ENCODE measurements at places on chromosomes 6 and 20.

- no peak for DNase-seq
Observed at GRCh38 chr6:52189974-52190373, 3.8 kb downstream of the IL17A start.

DNA sequence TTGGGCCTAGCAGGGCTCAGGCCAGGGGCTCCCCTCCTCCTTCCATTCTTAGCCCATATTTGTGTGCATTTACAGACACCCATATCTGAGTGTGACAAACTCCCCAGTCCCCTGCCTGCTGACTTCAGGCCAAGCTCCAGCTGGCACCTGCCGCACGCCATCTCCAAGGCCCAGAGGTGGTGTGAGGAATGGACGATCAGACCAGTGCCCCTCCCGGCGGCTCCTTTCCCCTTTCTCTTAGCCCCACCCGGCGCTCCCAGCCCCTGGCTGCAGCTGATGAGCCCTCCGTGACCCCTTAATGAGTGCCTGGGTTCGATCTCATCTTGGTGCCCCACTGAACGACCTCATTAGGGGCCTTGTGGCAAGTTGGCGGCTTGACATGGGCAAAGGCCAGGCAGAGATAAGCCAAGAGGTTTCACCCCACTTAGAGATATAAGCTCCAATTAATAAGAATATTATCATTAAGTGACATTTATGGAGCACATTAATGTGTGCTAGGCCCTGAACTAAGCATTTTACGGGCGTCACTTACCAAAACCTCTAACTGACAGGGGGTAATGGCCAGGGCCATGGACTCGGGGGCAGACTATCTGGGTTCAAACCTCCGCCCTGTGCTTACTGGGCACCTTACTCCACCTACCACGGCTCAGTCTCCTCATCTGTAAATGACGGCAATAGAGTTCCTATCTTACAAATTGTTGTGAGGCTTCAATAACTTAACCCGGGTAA is 17.5 kb downstream of the ADA start:
- no peak for DNase-seq

DNA sequence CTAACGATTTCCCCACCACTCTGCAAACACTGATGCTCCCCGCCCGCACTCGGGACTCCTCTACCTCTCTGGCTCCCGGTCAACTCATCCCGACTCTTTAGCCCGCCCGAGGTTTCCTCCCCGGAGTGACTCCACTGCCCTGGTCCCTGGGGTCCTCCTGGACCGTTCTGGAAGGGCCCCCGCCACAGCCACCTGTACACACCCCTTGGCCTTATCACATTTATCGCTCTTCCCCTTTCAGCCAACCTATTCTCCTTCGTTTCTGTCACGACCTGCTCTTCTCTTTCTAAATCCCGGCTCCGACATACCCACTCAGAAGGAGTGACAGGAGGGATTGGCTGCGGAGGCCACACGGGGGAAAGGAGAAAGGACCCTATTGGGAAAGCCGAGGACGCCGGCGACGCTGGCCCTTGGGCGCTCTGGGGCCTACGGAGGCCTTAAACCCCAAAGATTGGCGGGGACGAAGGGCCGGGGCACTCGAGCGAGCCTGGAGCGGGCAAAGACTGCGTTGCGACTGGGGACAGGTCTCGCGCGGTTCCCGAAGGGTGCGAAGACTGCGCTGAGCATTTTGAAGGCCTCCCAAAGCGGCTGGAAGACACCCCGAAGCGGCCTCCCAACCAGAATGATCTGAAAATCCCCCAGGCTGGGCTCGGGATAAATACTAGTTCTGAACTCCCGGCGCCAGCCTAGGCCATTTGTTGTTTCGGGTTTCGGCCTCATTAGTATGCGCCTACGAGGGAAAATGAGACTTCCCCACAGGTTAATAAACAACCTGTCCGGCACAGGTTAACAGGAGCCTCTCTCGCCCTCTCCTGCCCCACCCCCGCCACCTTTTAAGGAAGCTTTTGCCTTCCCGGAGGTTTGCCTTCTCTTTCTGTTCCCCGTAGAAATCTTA is 9.2 kb downstream of the SIM1 start:
- no peak for DNase-seq

DNA sequence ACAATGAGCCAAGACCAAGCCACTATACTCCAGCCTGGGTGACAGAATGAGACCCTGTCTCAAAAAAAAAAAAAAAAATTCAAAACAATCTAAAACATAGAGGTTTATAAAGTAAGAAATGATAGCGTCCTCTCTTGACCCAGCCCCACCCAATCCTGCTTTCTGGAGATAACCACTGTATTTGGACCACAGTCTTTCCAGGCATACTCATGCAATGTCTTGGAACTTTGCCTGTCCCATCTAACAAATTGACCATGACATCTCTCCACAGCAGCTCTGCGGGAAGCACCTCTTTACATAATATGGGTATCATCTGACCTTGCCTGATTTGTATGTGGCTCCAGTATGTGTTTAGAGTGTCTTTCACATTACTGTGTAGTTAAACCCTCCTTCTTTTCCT is 9.1 kb upstream of the SHLD1 start:
- no peak for DNase-seq

GRCh38 chr6:25405442-25405841 is 126.3 kb downstream of the CARMIL1 start:
- DNase-seq = peak; percentile 41

DNA sequence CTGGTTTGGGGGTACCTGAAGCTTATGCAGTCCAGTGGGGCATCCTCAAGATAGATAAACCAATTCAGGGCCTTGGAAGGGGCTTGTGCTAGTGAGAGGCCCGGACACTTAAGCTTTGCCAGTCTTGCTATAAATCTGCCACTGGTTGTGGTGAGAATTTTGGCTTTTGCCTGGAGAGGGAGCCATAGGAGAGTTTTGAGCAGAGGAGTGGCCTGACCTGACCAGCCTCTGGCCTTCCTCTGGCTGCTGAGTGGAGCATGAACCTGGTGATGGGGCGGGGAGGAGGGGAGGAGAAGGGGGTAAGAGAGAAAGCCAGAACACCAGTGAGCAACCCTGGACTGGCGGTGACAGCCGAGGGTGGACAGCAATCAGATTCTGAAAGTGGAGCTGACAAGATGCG is 7.1 kb downstream of the TMEM74B start:
- DNase-seq = no peak

DNA sequence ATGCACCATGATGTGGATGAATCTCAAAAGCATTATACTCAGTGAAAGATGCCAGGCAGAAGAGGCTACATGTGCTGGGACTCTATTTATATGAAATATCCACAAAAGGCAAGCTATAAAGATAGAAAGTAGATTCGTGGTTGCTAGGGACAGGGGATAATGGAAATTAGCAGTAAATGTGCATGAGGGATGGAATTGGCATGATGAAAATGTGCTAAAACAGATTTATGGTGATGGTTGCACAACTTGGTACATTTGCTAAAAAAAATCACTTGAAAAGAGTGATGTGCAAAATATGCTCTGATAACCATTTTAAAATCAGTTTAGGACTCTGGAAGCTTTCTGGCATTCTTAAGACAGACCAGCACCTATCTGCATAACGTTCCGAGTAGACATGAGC is 61.6 kb downstream of the ALDH8A1 start:
- no peak for DNase-seq

DNA sequence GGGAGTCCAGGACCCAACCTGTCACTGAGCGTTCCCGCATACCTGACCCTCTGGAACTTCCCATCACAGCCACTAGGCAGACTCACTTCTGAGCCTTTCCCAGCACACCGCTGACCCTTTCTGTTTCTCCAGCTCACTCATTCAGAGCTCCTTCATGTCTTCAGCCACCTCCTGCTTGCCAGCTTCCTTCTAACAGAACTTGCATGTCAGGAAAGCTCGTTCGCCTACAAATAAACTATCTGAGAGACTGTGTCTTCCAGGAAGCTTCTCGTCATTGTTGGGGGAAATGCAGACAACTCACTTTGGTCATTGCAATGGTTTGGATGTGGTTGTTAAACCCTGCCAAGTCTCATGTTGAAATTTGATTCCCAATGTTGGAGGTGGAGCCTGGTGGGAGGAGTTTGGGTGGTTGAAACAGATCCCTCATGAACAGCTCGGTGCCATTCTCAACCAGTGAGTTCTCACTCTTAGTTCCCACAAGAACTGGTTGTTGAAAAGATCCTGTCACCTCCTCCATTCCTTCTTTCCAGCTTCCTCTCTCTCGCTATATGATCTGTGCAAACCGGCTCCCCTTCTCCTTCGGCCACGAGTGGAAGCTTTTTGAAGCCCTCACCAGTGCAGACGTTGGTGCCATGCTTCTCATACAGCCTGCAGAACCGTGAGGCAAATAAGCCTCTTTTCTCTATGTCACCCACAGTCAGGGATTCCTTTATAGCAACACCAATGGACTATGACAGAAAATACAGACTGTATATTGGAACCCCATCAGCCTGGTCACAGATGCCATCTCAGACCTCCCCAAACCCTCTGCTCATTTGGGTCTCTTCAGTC is 1.4 kb upstream of the MUC21 start:
- no peak for DNase-seq

DNA sequence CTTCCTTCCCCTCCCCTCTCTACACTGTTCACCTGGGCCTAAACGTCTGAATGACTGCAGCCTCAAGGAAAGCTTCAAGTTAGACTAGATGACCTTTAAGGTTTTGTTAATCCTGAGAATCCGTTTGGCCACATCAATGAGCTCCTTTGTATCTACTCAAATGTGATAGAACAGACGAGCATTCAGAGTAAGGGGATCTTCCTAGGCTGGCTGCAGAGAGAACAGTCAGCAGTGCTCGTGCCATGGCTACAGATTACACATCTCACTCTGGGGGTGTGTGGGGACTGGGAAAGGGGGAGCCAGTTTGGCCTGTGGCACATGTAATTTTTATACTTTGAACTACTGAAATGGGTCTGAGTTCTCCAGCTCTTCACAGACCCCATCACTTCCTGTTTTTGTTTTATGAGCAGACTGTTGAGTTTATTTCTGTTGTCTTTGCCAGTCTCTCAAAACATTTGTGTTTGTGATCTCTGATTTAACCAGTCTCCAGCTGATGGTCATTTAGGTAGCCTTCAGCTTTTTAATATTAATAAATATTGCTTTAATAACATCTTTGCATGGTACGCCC is 50.9 kb downstream of the KCNS1 start:
- DNase-seq = peak; percentile 91

DNA sequence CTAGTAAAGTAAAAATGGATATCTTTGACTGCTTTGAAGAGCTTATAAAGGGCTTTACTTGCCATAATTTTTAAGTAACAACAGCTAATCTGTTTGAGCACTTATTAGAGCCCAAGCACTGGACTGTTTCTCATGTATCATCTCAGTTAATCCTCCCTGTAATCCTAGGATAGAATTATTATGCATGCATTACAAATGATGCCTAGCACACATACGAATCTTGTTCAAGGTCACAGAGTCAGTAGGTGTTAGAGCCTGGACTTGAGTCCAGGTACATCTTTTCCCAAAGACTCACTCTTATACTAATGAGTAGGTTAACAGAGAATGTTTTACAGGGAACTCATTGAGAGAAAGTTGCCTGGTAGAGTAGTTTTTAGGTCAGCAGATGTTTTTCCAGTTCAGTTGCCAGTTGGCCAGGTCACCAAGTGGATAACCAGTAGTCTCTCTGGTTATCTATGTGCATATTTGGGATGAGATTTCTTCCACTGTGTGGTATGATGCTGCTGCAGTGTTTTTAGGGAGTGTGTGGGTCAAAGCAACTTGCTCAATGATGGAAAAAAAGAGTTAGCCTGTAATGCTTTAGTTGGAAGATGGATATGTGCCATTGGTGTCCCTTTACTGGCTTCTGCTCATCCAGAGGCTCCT is 32.3 kb upstream of the LAMA4 start:
- no peak for DNase-seq

- no peak for DNase-seq
Observed at GRCh38 chr20:3704087-3704486, 8.3 kb downstream of the SIGLEC1 start.

- no peak for DNase-seq
Observed at GRCh38 chr20:63235399-63235983, at the start of gene BIRC7. TSS of gene BIRC7 (plus strand) at chr20:63235905. CDS start at chr20:63236097, 192 bp downstream.

DNA sequence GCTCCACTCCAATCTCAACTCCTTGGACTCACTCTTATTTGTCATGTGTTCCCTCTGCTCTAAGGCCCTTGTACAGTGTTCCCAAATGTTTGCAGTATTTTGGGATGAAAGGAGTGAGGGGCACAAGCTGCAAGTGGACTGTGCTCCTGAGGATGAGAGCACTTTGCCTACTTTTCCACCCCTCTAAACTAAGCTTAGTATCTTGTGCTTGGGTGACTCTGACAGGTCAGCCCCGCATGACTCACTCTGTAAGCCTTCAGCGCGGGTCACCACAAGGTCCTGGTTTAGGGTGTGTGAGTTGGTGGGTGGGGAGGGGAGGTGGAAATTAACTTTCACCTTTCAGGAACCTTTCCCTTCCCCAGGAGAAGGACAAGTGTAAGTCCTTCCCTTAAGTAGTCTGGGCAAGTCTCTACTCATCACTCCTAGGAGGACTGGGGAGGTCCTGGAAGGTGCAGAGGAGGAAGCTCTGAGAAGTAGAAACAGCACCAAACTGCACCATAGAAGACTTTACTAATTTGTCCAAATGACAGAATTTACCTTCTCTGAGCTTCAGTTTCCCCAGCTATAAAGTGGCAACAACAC is 68.8 kb upstream of the EPB41L1 start:
- no peak for DNase-seq

- no peak for DNase-seq
Observed at GRCh38 chr6:16108419-16108818, 20.5 kb upstream of the MYLIP start.

GRCh38 chr20:11993886-11994461 is 76.3 kb downstream of the BTBD3 start:
- no peak for DNase-seq

DNA sequence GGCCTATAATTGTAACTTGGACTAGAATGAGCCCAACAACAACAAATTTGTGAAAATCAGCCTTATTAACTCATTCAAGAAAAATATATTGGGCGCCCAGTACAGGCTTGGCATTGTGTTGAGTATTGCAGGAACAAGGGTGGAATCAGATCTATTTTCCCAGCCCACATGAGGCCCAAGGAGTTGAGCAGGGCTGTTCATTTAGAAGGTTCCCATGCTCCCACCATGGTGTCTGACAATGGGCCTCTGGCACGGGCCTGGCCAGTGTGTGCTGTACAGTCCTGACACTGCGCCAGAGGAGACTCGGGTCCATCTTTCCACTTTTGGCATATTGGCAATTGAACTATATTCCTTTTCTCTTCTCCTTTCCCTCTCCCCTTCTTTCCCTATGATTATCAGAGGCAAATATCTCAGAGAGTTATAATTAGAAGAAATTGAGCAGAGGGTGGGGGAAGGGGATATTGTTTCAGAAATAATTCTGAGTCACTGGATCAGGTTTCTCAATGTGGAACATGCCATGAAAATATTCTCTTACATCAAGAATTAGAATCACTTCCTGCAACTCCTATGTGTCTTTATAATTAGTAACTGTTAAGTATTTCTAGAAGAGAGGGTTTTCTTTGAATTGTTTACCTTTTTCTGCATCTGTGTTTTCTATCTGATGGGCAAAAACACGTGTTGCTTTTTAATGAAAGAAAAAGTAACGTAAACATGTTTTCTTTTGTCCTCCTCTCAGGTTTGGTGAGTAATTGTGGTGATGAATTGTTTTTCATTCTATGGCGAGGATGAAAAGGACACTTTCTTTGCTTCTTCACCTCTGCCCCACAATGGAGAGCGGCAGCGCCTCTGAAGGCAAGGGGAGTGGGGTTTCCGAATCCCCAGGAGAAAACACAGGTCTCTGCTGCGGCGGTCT is 209.4 kb downstream of the FOXA2 start:
- no peak for DNase-seq
